Stimulated activated CD8-positive, alpha-beta memory T cell treated with anti-CD3 and anti-CD28 coated beads, Interleukin-2, amount 100 ng/mL, for 1 hour (primary cell): ENCODE measurements at places on chromosomes 2 and 18.

- no peak for DNase-seq
Observed at GRCh38 chr2:150572961-150573395, 85.5 kb upstream of the RND3 start.

- DNase-seq: no peak
Observed at GRCh38 chr2:204544961-204545860, at the start of gene PARD3B. Gene PARD3B (plus strand): TSS chr2:204545475. CDS start chr2:204546000, 525 bp downstream.

DNA sequence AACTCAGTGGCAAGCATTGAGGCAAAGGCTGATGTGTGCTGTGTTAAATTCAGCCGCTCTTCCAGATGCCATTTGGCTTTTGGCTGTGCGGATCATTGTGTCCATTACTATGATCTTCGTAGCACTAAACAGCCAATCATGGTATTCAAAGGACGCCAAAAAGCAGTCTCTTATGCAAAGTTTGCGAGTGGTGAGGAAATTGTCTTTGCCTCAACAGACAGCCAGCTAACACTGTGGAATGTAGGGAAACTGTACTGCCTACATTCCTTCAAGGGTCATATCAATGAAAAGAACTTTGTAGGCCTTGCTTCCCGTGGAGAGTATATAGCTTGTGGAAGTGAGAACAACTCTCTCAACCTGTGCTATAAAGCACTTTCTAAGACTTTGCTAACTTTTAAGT is 195.5 kb upstream of the RAB12 start:
- no peak for DNase-seq

DNA sequence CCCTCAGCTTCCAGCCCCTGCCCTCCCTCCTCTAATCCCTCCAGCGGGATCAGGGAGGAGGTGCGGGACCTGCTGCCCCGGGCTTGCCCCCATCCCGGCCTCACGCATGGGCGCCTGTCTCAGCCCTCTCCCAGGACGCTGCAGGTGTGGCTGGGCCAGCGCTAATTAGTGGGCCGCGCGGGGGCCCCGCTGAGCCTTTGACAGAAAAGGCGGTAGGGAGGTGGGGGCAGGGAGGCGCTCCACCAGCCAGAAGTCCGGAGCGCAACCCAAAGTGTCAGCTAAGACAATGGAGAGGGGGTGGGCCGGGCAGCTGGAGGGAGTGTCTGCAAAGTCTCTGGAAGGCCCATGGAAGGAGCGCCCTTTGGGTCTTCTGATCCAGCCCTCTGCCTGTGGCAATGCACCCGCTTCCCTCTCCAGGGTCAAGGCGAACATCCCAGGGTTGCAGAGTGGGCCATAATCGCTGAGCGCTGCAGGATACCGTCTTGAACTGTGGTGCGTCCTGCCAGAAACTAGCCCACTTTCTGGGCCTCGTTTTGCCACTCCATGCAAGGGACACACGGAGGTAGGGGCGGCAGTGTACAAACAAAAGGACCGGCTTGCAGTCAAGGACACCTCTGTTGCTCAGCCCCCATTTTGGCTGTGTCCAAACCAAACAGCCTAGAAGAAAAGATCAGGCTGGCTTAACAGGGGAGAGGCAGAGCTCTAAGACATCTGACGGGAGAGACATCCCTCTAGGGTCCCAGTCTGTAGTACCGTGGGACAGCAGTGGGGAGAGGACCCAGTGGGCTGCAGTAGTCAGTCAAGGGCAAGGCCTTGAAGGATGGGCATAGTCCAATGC is 3.5 kb downstream of the ATP6V1B1 start:
- no peak for DNase-seq

- no peak for DNase-seq
Observed at GRCh38 chr2:201151127-201151981, 31.6 kb upstream of the CASP10 start.

- DNase-seq: no peak
Observed at GRCh38 chr2:181876614-181877063, 14.9 kb upstream of the ITPRID2 start.

DNA sequence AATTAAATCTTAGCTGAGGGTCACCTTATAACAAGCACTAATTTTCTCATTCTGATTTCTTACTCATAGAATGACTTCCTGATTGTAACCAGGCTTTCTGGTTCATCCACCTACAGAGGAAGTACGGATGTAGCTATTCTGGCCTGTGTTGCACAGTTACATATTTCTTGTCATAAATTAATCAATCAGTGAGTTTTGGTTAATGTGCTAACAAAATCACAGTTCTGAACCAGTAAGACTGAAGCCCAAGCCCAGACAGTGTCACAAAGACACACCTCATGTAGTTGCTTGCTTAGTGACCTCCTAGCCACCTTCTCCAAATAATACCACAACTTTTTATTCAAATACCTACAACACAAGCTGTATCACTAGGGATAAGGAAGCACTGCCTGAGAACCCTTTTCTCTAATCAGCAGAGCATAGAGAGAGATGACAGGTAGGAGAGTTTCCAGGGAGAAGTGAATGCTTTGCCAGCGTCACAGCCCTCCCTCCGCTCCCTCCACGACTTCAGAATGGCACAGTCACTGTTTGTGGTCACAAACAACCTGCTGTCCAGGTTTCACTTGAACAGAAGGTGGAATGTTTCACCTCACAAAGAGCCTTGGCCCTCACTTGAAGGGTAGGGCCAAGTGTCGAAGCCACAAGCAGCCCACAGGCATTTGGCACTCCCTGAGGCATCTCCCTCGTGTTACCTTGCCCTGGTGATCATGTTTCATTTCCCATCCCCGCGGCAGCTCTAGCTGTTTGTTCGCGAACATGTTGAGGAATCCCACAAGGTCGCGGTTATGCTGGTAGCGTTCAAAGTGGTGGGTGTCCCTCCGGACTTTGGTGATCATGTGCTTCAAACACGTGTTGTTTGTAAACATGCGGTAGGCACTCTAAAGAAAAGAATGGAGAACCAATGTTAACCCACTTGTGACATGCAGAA is 120.8 kb upstream of the STK17B start:
- no peak for DNase-seq

- no peak for DNase-seq
Observed at GRCh38 chr2:71824436-71824835, 323.2 kb downstream of the CYP26B1 start.

- no peak for DNase-seq
Observed at GRCh38 chr2:121008975-121009374, 273.3 kb downstream of the GLI2 start.

DNA sequence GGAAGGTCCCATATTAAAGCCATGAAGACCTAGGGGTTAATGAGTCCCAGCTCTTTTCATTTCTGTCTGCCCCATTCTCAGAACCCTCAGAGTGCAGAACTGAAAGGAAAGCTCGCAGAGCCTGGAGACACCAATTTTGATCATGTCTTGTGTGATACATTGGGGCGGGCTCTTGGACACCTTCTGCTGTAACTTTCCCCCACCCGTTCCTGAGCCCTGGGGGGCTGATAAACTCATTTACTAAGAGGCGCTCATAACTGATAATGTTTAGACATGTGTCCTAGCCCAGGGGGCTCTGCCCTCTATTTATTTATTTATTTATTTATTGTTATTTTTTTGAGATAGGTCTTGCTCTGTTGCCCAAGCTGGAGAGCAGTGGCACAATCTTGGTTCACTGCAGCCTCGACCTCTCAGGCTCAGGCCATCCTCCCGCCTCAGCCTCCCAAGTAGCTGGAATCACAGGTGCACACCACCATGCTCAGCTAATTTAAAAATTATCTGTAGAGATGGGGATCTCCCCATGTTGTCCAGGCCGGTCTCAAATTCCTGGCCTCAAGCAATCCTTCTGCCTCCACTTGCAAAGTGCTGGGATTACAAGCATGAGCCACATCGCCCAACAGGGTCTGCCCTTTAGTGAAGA is 72.4 kb upstream of the HAAO start:
- no peak for DNase-seq

GRCh38 chr2:191105082-191105481 is 45.7 kb downstream of the STAT4 start:
- no peak for DNase-seq

DNA sequence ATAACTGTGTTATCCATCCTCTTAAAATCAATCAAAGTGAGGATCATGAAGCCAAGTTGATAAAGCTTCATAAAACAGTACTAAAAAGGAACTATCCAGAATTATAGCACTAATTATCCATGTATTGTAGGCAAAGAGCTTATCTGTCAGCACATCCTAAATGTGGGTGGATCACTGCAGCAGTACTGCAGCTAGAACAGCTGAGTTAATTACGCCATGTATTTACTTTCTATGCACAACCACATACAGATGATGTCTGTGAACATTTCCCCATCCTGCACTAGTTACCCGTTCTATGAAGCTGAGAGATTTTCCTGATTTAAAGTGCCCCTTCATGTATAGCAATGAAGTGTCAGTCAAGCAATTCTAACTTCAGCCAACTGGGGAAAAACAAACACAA is 96.6 kb downstream of the RAPH1 start:
- DNase-seq: no peak

DNA sequence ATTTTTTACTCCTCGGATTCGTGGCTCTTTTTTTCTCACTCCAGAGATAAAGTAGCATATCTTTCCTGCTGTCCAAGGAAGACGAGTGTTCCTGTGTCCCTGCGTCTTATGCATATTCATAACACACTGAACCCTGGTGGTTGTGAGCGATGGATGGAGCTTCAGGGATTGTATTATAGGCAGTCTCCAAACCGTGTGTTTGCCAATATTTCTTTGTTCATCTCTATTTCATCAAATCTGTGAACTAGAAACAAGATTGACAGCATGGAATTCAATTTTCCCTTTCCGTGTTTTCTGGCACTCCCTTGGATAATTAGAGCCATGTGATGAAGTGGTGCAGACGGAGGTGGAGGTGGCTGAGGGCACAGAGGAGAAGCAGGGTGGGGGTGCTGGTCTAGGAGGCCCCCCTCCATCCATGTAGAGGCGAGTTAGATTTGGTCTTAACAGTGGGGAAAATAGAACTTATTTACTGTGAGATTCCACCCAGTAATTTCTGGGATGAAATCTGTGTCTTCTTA is 240.9 kb downstream of the PTPRM start:
- DNase-seq: no peak

- no peak for DNase-seq
Observed at GRCh38 chr18:13542520-13542847, 183.9 kb downstream of the FAM210A start.

DNA sequence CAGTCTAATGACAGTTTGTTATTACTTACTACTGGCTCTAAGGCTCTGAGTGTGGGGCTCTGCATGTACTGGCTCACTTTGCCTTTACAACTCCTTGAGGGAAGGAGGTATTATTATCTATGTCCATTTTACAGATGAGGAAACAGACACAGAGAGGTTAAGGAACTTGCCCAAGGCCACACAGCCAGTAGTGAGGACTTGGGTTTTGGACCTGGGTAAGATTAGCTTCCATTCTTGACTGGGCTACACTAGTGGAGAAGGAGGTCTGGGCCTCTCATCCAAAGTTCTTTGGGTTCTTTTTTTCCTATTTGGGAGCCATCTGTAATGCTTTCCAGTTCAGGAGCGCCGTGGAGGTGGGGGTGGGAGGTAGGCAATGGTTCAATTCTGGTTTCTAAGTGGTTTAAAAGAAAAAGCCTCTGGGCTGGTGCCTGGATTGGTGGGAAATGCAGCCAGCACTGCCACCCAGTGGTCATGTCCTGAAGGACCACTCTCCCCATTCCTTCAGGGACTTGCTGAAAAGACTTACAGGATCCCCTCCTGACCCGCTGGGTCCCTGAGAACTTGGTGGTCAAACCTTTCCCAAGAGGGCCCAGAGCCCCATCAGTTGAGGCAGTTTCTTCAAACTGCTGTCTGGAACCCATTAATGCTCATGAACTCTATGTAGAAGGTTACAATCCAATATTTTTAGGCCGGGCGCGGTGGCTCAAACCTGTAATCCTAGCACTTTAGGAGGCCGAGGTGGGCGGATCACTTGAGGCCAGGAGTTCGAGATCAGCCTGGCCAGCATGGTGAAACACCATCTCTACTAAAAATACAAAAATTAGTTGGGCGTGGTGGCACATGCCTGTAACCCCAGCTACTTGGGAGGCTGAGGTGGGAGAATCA is 38.6 kb upstream of the NOTO start:
- DNase-seq: peak; percentile 45

GRCh38 chr2:68236103-68236734 is 16.1 kb downstream of the PPP3R1 start:
- DNase-seq: no peak

GRCh38 chr2:59389240-59389639 is 1148.1 kb upstream of the FANCL start:
- DNase-seq: no peak

DNA sequence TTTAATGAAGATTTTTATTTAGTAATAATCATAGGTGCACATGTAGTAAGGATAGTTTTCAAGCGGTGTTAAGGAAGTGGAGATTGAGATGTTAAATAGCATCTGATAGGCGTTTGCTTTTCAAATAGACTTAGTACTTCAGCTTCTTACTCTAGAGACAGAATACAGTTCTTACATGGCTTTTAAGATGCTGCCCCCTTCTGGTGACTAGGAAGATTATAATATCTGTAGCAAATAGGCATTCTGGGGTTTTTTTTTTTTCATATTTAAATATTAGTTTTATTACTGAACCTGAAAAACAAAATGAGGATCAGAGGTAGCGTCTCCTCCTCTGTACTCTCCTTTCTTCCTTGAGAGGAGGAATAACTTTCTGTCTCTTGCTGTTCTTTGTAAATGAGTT is 100.2 kb downstream of the AGAP1 start:
- no peak for DNase-seq

GRCh38 chr2:99607861-99608491 is 118.2 kb upstream of the REV1 start:
- no peak for DNase-seq

DNA sequence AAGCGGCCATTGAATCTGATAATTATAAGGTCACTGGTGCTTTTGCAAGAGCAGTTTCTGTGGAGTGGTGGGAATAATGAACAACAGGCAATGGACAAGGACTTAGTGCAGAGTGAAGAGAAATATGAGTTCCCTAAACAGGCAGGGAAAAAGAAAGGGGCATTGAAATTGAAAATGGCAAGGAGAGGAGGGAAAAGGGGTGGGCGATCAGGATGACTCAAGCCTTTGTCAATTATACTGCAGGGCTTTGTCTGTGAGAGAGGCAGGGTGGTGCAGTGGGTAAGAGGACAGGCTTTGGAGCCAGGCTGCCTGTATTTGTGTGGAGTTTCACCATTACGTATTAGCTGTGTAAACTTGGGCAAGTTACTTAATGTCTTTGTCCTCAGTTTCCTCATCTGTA is 29.5 kb upstream of the PAIP2B start:
- DNase-seq: no peak
